Left lung (tissue), 14 donors: ENCODE measurements at places on chromosomes 5 and 9. TPM values are rescaled to one million over a fixed set of nuclear protein-coding genes. Genes with fewer than 3 reads are reported as not detected.

The BBLN gene
- 38.4 TPM for total RNA-seq

The CAVIN4 gene
- 1.0 TPM for total RNA-seq

GRCh38 chr5:400282-401145 lies 42.5 kb upstream of the EXOC3 start:
- DNase-seq: no peak

DNA sequence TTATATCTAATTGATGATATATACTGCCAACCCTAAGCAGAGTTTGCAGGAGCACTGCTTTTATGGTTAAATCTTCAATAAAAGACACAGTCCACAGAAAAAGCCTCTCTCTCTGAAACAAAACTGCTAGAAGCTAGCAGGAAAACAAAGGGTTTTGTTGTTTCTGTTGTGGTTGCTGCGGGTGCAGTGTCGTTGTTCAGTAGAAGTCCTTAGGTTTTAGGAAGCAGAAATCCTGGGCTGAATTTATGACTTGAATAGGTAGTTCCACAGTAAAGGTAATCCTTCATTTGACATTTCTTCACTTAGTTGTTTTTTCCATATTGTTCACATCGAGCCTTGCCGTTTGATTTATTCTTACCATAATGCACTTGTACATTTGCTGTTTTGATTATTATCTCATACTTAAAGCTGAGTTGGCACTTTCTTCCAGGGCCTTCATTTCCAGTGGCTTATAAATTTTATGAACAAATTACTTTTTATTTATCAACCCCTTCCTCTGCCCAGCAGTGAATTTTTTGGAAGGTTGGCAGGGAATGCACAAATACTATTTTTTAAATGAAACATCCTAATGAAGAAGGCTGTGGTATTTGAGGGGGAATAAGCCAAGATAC lies 209.6 kb upstream of the SLC30A5 start:
- no peak for DNase-seq

DNA sequence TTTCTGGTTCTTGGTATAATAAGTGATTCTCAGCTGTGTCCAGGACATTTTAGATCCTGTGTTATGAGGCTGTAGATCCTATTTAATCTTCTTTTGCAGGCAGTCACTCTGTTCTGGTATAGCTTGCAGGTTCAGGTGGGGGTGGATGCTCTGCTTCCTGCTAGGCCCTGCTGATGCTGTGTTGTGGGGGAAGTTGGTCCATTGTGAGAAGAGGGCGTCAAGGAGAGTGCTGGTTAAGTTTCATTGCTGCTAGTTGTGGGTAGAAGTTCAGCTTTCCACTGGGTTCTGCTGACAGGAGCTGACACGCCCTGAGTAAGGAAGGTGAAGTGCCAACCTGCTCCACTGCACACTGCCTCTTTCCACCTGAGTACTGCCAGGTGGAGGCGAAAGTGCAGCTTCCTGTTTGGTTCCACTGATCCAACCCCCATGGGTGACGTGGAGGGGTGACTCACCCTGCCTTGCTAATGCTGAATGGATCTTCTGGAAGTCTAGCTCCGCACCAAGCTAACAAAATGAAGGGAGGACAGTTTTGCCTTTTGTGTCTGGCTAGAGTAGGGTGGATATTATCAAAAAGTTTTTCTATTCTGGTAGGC lies 16.3 kb downstream of the NMRK1 start:
- no peak for DNase-seq
